CD4-positive, alpha-beta T cell (primary cell): ENCODE measurements at places on chromosomes 5 and 9.
A peak's percentile ranks its signal among the peaks of the same experiment; 100 is the strongest.

DNA sequence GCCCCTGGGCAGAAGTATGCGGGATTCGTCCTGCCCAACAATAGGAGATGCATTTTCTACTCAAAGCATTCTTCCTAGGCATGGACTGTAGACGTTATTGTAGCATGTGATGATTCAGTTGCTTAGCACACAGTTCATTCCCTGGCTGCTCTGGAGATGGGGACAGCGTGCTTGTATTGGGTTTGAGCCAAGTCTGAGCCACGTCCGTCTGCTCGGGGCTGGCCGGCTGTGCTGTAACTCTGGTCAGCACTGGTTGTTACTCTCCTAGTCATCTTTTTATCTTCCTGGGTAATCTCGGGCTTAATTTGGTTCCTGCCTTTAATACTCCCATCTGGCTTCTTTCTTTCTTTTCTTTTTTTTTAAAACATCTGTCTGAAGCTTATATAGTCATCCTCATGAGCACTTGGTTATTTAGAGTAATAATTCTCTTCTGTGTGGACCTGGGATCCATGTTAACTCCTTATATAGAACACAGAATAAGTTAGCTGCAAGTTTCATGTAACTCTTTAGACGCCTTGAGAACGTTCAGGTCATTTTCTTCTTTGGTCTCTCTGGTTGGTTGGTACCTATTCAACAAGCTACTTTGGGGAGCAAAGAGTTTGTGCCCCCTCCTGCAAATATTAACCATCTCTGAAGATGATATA lies 118.8 kb upstream of the RPS23 start:
- no peak for DNase-seq

- no peak for DNase-seq
Observed at GRCh38 chr5:15646371-15646770, 146.4 kb downstream of the FBXL7 start.

- DNase-seq = no peak
Observed at GRCh38 chr5:1765880-1766235, 33.8 kb downstream of the MRPL36 start.

- DNase-seq = no peak
Observed at GRCh38 chr5:12017007-12017406, 112.8 kb upstream of the CTNND2 start.

- no peak for DNase-seq
Observed at GRCh38 chr5:112127861-112128260, 291.2 kb downstream of the EPB41L4A start.

- no peak for DNase-seq
Observed at GRCh38 chr5:61783481-61783880, 451.4 kb downstream of the ZSWIM6 start.

- DNase-seq = no peak
Observed at GRCh38 chr5:138653502-138653901, 78.3 kb upstream of the HSPA9 start.

DNA sequence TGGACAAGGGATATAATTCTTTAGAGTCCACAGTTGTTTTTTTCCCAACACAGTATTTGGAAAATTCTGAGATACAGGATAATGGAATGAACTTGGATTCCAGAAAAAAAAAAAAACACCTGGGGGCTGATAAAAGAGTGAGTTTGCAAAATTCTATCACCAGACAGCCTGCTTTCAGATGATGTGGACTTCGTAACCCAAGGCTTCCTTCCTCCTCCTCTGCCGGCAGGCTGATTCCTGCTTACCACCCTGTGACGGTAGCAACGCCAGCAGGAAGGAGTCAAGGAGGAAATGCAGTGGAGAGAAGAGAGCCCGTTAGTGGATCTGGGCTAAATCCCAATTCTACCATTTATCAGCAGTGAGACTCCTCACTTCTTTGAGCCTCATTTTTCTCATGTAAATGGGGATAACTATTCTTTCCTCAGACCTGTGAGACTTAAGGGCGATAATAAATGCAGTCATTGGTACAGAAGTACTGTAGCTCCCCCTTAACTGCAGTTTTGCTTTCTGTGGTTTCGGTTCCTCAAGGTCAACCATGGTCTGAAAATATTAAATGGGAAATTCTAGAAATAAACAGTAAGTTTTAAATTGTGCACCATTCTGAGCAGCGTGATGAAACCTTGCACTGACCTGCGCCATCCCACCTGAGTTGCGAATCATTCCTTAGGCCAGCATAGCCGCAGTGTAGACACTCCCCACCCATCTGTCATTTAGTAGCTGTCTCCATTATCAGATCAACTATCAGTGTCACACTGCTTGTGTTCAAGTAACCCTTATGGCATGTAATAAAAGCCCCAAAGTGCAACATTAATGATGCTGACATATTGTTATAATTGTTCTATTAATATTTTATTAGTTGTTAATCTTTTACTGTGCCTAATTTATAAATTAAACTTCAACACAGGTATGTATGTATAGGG lies 71.4 kb downstream of the DCP2 start:
- no peak for DNase-seq

- DNase-seq = no peak
Observed at GRCh38 chr9:81053298-81054025, 635.9 kb downstream of the TLE1 start.

DNA sequence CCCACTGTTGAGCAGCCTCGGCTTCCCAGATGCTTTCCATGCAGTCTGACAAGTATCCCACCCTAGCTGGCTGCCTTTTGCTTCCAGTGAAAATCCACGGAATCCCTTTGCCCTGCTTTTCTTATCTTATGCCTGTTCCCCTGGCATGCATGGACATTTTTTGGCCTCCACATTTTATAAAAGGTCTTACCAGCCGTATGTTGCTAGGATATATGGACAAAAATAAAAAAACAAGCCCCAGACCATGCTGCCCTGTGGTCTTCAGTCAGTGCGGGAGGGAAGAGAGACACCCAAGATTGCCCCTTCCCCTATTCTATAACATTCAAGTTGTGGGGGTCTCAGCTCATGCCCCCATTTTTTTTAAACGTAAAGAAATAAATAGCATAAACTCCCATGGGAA lies 129.6 kb downstream of the COL23A1 start:
- no peak for DNase-seq

DNA sequence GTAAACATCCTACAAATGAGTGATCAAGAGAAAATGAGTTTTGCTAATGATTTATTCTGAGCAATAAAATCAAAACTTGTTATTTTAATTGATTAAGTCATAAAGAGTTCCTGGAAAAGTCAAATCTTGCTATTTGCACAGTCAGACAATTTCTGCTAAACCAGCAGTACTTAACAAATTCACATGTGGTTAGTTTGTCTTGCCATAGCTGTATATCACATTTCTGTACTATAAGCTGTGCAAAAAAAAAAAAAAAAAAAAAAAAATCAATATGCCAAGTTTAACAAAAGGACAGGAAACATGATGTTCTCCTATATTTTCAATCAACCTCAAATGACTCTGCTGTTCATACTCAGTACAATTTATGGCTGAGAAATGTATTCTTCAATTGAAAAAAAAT lies 24.9 kb downstream of the POU5F2 start:
- DNase-seq = no peak

DNA sequence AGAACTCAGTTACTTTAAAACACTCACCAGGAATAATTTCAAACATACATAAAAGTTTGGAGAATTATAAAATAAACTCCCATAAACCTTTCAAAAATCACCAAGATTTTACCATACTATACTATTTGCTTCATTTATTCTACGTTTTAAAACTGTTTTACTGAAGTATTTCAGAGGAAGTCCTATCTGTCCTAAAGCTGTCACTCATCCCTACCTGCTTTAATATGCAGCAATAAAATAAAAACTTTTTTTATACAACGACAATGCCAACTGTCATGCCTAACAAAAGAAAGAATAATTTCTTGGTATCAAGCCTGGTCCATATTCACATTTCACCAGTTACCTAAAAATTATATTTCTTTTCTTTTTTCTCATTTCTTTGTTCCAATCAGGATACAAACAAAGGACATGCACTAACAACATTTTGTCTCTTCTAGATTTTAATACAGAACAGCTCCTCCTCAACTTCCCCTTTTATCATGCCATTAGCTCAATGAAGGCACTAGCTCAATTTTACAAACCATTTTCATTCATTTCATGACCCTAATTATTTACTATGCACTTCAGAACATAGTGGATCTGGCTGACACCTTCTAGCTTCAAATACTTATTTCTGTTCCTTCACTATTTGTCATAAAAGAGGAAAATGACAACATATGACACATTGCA lies 135.2 kb downstream of the GNAQ start:
- no peak for DNase-seq

GRCh38 chr5:96702503-96703383 lies 40.6 kb downstream of the CAST start:
- DNase-seq = peak; percentile 56

GRCh38 chr9:84314306-84314705 lies 26.3 kb downstream of the SLC28A3 start:
- no peak for DNase-seq

DNA sequence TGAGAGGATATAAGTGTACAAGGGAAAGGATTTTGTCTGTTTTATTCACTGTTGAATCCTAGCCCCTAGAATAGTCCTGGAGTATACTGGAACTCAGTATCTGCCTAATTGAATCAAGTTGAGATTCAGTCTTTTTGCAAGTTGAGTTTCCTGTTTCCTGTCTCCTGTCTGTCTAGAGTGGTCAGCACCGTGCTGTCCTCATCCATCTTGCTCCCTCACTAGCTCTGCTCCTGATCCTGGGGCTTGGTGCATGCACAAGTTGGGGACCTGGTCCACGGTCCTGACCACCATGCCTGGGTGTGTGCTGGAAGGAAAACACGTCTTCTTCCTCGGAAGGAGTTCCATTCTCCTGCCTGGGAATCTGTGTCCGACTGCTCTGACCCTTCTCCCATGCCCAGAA lies 3.2 kb downstream of the IL5 start:
- no peak for DNase-seq

DNA sequence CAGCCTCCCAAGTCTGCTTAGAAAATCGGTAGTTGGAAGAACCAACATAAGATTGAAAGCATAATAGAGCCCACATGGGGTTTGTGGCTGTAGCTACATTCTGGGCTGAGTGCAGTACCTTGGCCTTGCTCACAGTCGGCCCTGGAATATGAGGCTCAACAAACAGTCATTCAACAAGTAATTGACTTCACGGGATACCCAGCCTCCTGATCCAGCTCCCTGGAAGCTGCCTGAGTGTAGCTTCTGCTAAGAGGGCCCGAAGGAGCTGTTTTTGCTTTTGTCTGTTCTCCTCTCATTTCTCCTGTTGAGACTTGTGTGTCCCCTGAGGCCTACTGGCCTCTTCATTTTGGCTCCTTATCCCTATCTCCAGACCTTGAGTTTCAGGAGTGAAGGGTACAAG lies 170.7 kb downstream of the HSPA4 start:
- no peak for DNase-seq

DNA sequence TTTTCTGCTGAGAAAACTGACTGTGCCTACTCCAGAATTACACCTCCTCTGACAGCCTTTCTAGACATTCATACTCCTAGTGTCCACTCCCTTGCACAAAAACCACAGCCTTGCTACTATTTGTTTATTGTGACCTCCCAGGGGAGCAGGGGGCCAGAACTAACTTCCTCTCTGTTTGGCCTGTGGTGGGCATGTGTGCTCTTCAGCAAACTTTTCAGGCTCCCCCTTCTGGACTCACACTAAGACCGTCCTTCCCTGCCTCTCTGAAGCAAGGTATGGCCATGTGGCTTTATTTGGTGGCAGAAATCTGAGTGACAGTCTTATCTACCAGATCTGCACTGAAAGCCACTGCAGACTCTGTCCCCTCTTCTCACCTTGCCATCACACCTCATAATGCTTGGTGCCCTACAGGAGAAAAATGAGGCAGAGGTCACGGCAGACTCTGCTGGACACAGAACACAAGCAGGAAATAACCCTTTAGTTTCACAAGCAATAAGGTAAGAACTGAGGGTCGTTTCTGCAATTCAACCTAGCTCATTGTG lies 28.2 kb downstream of the LIFR start:
- DNase-seq = no peak

DNA sequence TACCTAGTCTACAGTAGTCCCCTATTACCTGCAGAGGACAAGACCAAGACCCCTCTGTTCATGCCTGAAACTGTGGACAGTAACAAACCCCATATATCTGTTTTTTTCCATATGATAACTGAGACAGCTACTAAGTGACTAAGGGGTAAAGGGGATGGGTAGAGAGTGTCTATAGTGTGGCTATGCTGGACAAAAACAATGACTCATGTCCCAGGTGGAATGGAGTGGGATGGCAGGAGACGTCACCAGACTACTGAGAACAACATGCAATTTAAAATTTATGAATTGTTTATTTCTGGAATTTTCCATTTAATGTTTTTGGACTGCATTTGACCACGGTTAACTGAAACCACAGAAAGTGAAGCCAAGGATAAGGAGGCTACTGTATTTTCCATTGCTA lies 171.8 kb downstream of the AGTPBP1 start:
- no peak for DNase-seq

DNA sequence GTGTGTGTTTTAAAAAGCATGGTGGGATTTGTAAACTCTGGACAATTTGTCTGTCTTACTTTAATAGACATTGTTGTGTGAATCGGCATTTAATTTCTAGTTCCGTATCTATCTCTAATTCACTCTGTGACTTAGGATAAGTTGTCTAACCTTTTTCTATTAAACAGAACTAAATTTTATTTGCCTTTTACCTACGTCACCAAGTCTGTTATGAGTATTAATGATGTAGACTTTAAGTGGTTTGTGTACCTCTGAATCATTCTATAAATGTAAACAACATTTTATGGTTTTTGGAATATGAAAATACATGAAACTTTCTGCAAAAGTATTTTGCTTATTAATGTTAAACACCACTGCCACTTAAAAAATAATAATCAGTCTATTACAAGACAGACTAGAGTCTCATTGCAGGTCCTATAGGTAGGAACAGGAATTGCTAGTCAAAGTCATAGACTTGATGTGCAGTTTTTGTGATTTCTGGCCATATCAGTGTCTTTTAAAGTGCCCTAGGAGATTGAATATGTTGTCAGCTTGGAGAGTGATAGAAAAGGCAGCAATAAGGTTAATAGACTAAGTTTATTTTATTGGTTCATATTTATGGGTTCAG lies 5.6 kb downstream of the RBM27 start:
- DNase-seq = no peak

DNA sequence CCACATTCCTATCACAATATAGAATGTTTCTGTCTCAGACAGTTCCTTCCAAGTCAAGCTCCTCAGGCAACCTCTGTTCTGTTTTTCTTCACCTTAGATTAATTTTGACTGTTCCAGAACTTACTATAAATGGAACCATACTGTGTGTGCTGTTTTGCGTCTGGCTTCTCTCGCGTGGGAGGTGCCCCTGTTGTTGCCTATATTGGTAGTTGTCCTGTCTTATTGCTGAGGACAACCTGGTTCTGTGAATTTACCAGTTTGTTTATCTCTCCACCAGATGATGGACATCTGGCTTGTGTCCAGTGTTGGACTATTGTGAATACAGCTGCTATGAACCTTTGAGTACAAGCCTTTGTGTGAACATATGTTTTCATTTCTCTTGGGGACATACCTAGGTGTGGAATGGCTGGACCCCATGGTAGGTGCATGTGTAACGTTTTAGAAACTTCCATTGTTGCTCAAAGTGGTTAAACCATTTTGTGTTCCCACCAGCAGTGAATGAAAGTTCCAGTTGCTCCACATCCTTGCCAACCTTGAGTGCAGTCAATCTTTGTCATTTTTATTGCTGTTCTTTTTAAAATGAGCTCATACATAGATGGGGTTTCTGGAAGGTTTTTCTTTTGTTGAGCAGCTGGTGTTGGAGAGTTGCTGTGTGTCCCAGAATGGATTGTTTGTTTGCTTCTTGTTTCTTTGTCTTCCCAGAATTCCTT lies 18.1 kb downstream of the HMCN2 start:
- DNase-seq = no peak
